NCI-H2029 treated with DMSO at 0.1 percent for 48 hours (cell line): ENCODE measurements at places on chromosomes 4 and X.

GRCh38 chr4:31741326-31741725, 1021.2 kb downstream of the PCDH7 start:
- no peak for DNase-seq

DNA sequence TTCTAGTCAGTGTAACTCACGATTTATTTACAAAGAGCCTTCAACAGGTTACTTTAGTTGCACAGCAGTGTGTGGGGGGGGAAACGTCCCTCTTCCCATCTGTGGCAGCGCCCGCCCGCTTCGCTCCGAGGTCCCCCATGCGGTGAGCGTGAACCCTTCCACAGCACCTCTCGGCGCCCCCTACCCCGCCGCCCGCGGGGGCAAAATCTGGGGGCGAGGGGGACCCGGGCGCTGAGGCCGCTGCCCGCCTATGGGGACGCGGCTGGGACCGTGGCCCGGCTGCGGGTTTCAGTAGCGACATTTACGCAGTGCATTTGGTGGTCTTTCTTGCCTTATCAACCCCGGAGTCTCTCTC, 6.4 kb downstream of the NKX6-1 start:
- DNase-seq: no peak

- DNase-seq: no peak
Observed at GRCh38 chr4:15238720-15239119, 189.1 kb upstream of the C1QTNF7 start.

DNA sequence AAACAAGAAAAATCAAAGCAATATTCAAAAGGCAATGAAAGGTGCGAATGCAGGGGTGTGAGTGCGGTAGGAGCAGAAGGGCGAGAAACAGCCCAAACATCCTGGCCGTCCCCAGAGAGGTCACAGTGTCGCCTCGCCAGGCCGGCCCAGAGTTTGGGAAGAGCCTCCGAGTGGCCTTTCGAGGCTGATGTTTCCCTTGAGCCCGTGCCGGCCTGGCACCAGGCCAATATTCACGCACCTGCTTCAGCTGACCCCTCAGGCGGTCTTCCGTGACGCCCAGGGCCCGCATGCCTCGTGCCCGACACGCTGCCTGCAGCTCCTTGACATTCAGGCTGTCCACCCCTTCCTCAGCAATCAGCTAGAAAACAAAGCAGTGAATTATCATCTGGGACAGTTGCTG, 30.6 kb downstream of the LETM1 start:
- DNase-seq: no peak

GRCh38 chrX:96425200-96425599, 259.4 kb upstream of the DIAPH2 start:
- DNase-seq: no peak

DNA sequence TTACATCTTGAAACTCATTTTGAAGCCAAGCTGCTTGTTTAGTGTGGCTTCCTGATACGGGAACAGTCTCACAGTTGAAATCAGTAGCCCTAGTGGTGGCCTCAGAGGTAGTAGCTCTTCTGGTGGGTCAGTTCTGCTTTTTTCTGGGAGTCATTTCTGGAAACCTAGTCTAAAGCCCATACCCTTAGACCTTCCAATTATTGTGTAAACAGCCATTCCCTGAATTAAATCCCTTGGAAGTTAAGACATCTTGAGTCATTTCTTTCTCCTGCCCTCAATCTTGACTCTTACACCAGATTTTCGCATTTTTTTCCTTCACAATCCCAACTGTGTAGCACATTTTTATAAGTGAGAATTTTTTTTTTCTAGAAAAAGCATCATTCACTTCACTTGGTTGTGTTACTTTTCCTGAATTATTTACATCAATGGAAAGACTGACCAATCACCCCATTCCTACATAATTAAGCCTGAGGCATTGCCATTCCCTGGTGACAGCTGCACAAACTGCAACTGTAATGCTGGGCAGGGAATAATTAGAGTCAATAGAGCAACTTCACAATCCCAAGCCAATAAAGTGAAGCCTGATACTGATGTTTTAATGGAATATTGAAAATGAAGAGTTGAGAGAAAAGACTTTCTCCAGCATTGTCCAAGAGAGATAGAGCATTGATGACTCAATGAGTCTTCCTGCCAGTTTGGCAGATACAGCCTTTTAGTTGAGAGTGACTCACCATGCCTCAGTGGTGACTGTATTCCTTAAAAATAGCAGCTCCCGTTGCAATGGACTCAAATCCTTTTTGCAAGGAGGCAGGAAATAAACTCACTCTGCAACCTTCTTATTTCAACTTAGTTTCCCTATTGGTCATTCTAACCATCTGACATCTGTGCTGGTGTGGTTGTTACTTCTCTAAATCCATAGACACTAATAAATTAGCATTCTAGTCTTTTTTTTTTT, 13.0 kb upstream of the SEPSECS start:
- no peak for DNase-seq

- no peak for DNase-seq
Observed at GRCh38 chrX:129700536-129700935, 38.2 kb upstream of the XPNPEP2 start.
